ENCODE measurements at places on chromosomes 4 and X. TPM values are rescaled to one million over a fixed set of nuclear protein-coding genes. Genes with fewer than 3 reads are reported as not detected.

- DNase-seq = no peak
Observed at GRCh38 chrX:136619899-136620505, 28.0 kb upstream of the CD40LG start.

DNA sequence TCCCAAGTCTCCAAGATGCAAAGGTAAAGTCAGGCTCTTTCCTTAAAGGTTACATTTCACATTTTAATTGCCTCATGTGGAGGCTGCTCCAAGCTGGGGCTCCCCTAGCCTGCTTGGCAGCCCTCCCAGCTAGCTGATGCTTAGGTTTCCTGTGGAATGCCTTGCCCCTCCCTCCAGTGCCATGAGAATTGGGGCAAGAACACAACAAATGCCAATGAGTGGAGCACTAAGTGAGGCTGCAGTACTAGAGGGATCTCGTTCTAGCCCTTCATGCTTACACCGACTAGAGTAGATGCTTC is 597.7 kb downstream of the MID1IP1 start:
- no peak for DNase-seq

Gene CXCL5
- total RNA-seq = not detected

- DNase-seq = no peak
Observed at GRCh38 chr4:1802151-1802715, 9.1 kb downstream of the FGFR3 start.
